ENCODE measurements at places on chromosomes 4 and X. TPM values are rescaled to one million over a fixed set of nuclear protein-coding genes. Genes with fewer than 3 reads are reported as not detected.

Gene KCNIP4
- not detected for total RNA-seq

Gene GPR119
- not detected for total RNA-seq

Gene FAM241A
- 4.5 TPM for total RNA-seq

Gene UNC5C
- 0.40 TPM for total RNA-seq

Gene MAGEA12
- total RNA-seq, result not detected

Gene IL2RG
- 1.2 TPM for total RNA-seq

GRCh38 chr4:7717946-7718490 is 221.6 kb downstream of the AFAP1 start:
- no peak overlapping the region for H3K4me3 ChIP-seq
- H3K4me1 ChIP-seq, result no peaks in the 10 kb centered on the region
- H3K27me3 ChIP-seq, result peaks cover 5% of the 10 kb centered on the region
- no peaks in the 10 kb centered on the region for H3K36me3 ChIP-seq

GRCh38 chr4:79597266-79597665 is 189.2 kb upstream of the GK2 start:
- H3K27me3 ChIP-seq, result no peaks in the 10 kb centered on the region
- H3K36me3 ChIP-seq, result no peaks in the 10 kb centered on the region
- no peaks in the 10 kb centered on the region for H3K4me1 ChIP-seq
- no peak overlapping the region for H3K27ac ChIP-seq

- no peaks in the 10 kb centered on the region for H3K4me1 ChIP-seq
- H3K27me3 ChIP-seq, result no peaks in the 10 kb centered on the region
- no peaks in the 10 kb centered on the region for H3K36me3 ChIP-seq
- H3K27ac ChIP-seq, result no peak overlapping the region
- no peak for DNase-seq
These were observed 1450.6 kb upstream of the IGFBP7 start for GRCh38 chr4:58560736-58561135.

- no peak overlapping the region for H3K27ac ChIP-seq
- no peak overlapping the region for H3K4me3 ChIP-seq
- no peaks in the 10 kb centered on the region for H3K36me3 ChIP-seq
- H3K27me3 ChIP-seq, result no peaks in the 10 kb centered on the region
- DNase-seq, result no peak
These were observed 75.4 kb upstream of the FAT1 start for GRCh38 chr4:186798951-186799659.

GRCh38 chr4:95268819-95269565 is 279.8 kb downstream of the UNC5C start:
- no peak overlapping the region for H3K27ac ChIP-seq
- H3K27me3 ChIP-seq, result no peaks in the 10 kb centered on the region
- H3K36me3 ChIP-seq, result no peaks in the 10 kb centered on the region
- no peaks in the 10 kb centered on the region for H3K4me1 ChIP-seq
- no peak overlapping the region for H3K4me3 ChIP-seq

GRCh38 chr4:32569861-32570260 is 1849.7 kb downstream of the PCDH7 start:
- H3K4me3 ChIP-seq, result no peak overlapping the region
- no peaks in the 10 kb centered on the region for H3K27me3 ChIP-seq
- no peak overlapping the region for H3K27ac ChIP-seq

- H3K4me3 ChIP-seq, result peak overlapping the region; percentile 30
- no peaks in the 10 kb centered on the region for H3K27me3 ChIP-seq
- no peaks in the 10 kb centered on the region for H3K36me3 ChIP-seq
- H3K27ac ChIP-seq, result peak overlapping the region; percentile 71
- no peak for DNase-seq
These were observed 55.2 kb downstream of the GAB1 start for GRCh38 chr4:143391895-143392294.

GRCh38 chrX:85499400-85499799 is 119.9 kb upstream of the POF1B start:
- no peak overlapping the region for H3K4me3 ChIP-seq
- H3K36me3 ChIP-seq, result no peaks in the 10 kb centered on the region
- no peaks in the 10 kb centered on the region for H3K27me3 ChIP-seq
- no peaks in the 10 kb centered on the region for H3K4me1 ChIP-seq
- DNase-seq, result no peak

DNA sequence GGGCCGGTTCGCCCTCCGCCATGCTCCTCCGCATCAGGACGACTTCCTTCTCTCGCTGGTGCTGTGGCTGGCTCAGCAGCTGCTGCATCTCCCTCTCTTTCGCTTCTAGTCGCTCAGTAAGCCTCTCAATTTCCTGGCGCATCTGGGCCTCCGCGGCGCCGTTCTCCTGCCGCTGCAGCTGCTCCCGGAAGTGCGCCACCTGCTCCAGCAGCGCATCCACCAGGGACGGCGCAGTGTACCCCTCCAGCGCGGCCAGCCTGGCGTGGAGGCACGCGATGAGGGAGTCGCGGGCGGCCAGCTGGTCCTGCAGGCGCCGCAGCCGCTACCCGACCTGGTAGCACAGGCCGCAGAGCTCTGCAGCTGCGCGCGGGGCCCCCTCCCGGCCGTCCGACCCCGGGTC is 97.4 kb upstream of the MED14 start:
- H3K4me3 ChIP-seq, result no peak overlapping the region
- no peaks in the 10 kb centered on the region for H3K36me3 ChIP-seq
- H3K27ac ChIP-seq, result no peak overlapping the region

DNA sequence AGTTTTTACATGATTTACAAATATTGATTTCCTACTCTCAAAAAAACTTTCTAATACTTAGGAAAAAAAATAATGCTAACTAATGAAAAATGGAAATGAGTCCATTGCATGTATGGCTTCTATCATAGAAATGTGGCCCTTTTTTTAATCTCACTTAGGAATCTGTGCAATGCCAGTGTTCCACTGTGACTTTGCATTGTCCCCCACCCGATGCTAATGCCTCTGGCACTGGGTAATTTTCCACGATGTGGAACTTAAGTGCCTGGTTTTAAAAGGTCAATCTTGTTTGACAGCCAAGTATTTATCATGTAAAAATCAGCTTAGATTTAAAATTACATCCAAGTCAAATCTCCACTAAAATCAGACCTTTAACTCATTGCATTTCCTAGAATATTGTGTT is 53.1 kb downstream of the SPATA4 start:
- H3K4me1 ChIP-seq, result no peaks in the 10 kb centered on the region
- no peak for DNase-seq
- H3K27ac ChIP-seq, result no peak overlapping the region
- no peaks in the 10 kb centered on the region for H3K27me3 ChIP-seq
- no peak overlapping the region for H3K4me3 ChIP-seq
- H3K36me3 ChIP-seq, result no peaks in the 10 kb centered on the region

DNA sequence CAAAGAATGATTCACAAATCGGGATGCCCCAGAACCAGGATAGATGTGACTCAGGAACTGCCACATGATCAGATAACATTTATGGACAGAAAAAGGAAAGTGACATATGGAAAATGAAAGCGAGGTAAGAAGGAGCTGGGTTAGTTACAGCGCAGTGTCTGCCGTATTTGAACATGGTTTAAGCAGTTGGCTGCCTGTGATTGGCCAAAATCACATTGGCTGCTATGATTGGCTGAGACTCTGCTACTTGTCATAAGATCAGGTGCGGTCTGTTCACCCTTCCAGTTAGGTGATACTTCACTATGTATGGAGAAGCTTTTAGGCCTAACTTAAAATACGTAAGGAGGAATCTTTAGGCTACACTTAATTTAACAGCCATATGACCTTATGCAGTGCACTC is 322.7 kb upstream of the HAND2 start:
- H3K27ac ChIP-seq, result no peak overlapping the region
- H3K4me1 ChIP-seq, result no peaks in the 10 kb centered on the region
- no peaks in the 10 kb centered on the region for H3K27me3 ChIP-seq
- H3K36me3 ChIP-seq, result no peaks in the 10 kb centered on the region
- DNase-seq, result no peak

DNA sequence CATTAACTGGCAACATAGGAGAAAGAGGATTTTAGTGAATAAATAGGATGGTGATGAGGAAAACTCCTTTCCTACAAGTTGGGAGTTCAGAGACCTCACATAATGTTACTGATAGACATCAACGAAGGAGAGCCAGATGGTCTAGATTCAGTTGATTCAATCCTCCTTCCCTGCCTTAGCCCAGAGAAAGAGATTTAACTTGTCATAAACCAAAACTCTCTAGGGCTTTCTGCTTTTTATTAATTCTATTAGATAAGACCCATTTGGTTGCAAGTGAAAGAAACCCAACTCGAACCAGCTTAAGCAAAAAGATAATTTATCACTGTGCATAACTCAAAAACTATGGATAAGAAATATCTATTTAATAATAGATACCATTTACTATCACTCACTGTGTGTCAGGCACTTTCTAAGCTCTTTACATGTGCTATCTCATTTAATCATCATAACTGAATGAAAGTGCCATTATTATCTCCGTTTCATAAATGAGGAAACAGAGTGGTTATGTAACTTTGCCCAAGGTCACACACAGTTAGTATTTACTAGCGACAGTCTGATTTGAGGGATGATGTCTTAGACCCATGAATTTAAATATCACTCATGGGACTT is 4.3 kb upstream of the UNC5C start:
- DNase-seq, result no peak
- no peaks in the 10 kb centered on the region for H3K36me3 ChIP-seq
- peaks cover 4% of the 10 kb centered on the region for H3K27me3 ChIP-seq
- H3K4me3 ChIP-seq, result no peak overlapping the region
- H3K27ac ChIP-seq, result no peak overlapping the region

DNA sequence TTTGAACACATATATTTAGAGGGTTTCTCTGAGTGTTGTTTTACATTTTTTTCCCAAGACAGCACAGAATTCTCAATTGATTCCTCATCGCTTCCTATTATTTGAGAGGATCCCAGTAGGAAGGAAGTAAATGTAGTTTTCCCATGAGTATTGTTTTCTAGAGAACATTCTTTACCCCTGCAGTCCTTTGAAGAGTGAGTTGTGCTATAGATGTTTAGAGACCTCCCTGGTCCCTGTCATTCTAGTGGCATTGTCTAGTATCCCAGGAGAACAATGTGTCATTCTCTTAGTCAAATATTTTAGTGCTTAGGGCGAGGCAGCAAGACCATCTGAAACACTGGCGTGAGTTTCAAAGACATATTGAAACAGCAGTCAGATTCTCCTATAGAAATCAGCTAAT is 32.5 kb downstream of the SORBS2 start:
- no peak for DNase-seq
- no peaks in the 10 kb centered on the region for H3K4me1 ChIP-seq
- H3K27ac ChIP-seq, result no peak overlapping the region
- H3K27me3 ChIP-seq, result no peaks in the 10 kb centered on the region
- H3K4me3 ChIP-seq, result no peak overlapping the region

DNA sequence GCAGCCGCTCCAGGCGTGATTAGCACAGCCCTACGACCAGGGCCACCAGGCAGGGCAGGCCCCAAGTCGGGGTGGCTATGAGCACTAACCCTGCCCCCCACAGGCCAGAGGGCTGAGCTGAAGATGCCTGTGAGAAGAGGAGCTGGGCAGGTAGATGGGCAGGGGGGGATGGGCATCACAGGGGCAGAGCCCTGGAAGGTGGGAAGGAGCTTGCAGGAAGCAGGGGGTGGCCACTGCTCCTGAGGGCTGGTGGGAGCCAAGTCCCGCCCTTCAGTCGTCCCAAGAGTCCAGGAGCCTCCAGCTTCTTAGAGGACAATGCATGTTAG is 7.3 kb upstream of the MXD4 start:
- no peaks in the 10 kb centered on the region for H3K27me3 ChIP-seq
- peak overlapping the region; percentile 35 for H3K4me3 ChIP-seq
- peak; percentile 26 for DNase-seq
- peak overlapping the region; percentile 83 for H3K27ac ChIP-seq

GRCh38 chr4:150123796-150124677 is 45.8 kb downstream of the DCLK2 start:
- no peaks in the 10 kb centered on the region for H3K36me3 ChIP-seq
- no peak overlapping the region for H3K27ac ChIP-seq
- H3K4me3 ChIP-seq, result no peak overlapping the region

DNA sequence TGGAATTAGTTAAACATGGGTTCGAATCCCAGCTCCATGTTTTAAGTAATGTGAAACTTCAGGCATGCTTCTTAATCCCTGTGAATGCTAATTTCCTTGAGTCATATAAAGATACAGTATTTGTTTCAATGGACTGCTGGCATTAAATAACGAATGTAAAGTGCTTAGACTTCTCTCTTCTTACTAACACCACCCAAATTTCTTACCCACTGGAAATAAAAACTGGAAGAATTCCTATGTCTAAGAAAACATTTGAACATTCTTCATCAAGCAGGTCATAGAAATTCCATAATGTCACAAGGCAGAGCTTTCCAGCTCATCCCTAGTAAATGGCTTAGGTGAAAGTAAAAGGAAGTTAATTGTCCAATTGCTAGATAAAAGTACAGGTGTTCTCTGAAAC is 172.5 kb downstream of the ANK2 start:
- H3K4me1 ChIP-seq, result no peaks in the 10 kb centered on the region
- H3K4me3 ChIP-seq, result no peak overlapping the region
- H3K36me3 ChIP-seq, result no peaks in the 10 kb centered on the region
- no peak overlapping the region for H3K27ac ChIP-seq
- no peaks in the 10 kb centered on the region for H3K27me3 ChIP-seq

GRCh38 chrX:39896951-39897740 is 200.6 kb downstream of the BCOR start:
- no peak for DNase-seq
- H3K27me3 ChIP-seq, result peaks cover 14% of the 10 kb centered on the region
- peak overlapping the region; percentile 9 for H3K4me3 ChIP-seq
- no peaks in the 10 kb centered on the region for H3K36me3 ChIP-seq

DNA sequence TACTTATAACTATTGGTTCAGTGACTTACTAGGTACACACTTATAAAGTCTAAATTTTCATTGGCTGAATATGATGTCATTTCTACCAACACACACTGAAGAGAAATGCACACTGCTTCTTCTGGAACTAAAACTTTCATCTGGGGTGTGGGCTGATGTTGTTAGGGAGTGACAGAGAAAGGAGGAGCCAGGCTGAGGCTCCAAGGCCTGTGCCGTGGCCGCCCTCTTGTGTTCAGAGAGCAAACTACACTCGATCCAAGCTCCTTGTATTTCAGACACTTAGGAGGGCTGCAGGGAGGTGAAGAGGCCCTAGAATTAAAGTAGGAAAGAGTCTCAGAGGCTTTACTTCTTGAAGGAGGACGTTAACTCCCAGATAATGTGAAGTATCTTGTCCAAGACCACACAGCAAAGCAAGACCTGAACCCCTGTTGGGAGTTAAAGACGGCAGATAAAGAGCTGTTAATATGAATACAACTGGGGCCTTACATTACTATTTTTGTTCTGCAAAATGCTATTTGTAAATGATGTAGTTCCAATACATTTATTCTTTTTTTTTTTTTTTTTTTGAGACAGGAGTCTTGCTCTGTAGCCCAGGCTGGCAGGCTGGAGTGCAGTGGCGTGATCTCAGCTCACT is 137.5 kb downstream of the AFAP1 start:
- peaks cover 31% of the 10 kb centered on the region for H3K4me1 ChIP-seq
- H3K27me3 ChIP-seq, result no peaks in the 10 kb centered on the region
- H3K27ac ChIP-seq, result no peak overlapping the region
- no peaks in the 10 kb centered on the region for H3K36me3 ChIP-seq

DNA sequence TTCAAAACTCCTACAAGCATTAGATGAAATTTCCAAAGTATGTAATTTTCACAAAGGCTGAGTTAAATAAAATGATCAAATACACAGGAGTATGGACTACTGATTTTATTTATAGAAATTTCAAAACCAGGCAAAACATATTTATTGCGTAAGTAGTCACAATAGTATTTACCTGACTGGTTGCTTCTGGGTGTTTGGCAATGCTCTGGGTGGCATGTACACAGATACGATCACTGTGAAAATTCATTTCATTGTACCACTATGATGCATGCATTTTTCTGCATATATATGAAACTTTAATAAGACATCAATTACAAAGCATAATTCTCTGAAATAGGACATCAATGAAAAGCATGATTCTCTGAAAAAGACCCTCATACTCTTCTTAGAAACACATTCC is 384.2 kb downstream of the TLL1 start:
- no peak for DNase-seq
- H3K4me1 ChIP-seq, result no peaks in the 10 kb centered on the region
- no peak overlapping the region for H3K27ac ChIP-seq
- no peak overlapping the region for H3K4me3 ChIP-seq
- H3K36me3 ChIP-seq, result no peaks in the 10 kb centered on the region
